NB4 (cell line): ENCODE measurements at places on chromosomes 5 and 9.
A peak's percentile ranks its signal among the peaks of the same experiment; 100 is the strongest.

- no peak for DNase-seq
Measured at GRCh38 chr5:93902288-93902687, 160.9 kb upstream of the POU5F2 start.

GRCh38 chr5:147712019-147712418 is 70.5 kb downstream of the JAKMIP2 start:
- DNase-seq = no peak

DNA sequence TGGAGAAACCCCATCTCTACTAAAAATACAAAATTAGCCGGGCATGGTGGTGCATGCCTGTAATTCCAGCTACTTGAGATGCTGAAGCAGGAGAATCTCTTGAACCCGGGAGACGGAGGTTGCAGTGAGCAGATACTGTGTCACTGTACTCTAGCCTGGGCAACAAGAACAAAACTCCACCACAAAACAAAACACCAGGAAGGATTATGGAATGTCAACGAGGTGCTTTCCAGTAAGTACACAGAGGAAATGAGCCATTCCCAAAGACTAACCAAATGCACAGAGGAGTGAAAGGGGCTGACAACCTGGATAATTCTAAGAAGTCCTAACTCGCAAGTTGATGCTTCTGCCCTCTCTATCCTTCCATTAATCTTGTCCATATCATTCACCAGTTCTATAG is 126.1 kb upstream of the RETREG1 start:
- no peak for DNase-seq

GRCh38 chr9:128992995-128993394 is 35.1 kb downstream of the SH3GLB2 start:
- DNase-seq = no peak

DNA sequence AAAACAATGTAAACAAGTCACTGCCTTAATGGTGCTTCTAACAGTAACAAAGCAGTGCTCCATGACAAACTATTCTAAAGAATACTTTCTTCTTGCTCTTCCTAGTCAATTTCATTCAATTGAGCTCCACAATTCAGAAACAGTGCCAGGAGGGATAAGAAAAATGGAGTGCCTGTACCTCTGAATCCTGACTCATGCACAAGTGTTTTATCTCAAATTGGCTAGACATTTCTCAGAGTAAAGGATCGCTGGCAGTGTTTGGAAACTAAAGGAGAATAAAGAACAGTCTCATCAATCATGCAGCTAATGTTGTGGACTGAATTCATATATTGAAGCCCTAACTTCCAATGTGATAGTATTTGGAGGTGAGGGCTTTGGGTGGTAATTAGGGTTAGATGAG is 27.6 kb downstream of the SLC25A51 start:
- DNase-seq = no peak

GRCh38 chr9:89969156-89969675 is 364.4 kb downstream of the GADD45G start:
- DNase-seq = peak; percentile 32

GRCh38 chr5:102781786-102782185 is 26.7 kb downstream of the PAM start:
- DNase-seq = no peak

DNA sequence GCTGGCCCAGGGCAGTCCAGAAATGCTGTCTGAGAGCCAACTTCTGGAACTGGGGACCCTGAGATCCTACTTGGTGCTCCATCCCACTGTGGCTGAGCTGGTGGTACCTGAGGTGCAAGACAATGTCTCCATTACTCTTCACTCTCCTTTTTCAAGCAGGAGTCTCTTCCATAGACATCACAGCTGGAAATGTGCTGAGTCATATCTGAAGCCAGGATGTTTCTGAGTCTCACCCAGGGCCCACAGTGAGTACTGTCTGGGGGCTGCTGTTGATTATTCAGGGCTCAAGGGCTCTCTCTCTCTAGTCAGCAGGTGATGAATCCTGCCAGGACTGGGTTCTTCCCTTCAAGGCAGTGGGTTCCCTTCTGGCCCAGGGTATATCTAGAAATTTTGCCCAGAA is 145.2 kb upstream of the TAS2R1 start:
- DNase-seq = no peak

DNA sequence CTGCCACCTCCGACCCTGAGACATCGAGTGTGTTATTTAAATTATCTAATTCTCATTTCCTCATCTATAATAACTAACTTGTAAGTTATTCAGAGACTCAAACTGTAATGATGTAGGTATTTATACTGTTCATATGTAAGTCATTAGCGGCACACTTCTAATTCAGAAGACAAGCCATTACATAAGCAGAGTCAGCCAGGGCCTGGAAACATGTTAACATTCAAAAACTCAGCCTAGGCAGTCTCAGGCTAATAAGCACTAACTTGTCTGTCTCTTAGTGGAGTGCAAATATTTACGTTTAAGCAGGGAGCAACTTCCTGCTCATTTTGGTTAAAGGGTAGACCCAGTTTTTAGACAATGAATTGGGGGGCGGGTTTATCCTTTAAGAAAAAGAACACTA is 598.4 kb downstream of the ACTL7B start:
- DNase-seq = no peak

- no peak for DNase-seq
Measured at GRCh38 chr5:1358726-1359025, 13.8 kb upstream of the CLPTM1L start.
